Activated naive CD4-positive, alpha-beta T cell treated with anti-CD3 and anti-CD28 coated beads for 36 hours (primary cell): ENCODE measurements at places on chromosomes 2 and 18.

- no peak for DNase-seq
Observed at GRCh38 chr2:149185942-149186490, 144.4 kb upstream of the LYPD6 start.

DNA sequence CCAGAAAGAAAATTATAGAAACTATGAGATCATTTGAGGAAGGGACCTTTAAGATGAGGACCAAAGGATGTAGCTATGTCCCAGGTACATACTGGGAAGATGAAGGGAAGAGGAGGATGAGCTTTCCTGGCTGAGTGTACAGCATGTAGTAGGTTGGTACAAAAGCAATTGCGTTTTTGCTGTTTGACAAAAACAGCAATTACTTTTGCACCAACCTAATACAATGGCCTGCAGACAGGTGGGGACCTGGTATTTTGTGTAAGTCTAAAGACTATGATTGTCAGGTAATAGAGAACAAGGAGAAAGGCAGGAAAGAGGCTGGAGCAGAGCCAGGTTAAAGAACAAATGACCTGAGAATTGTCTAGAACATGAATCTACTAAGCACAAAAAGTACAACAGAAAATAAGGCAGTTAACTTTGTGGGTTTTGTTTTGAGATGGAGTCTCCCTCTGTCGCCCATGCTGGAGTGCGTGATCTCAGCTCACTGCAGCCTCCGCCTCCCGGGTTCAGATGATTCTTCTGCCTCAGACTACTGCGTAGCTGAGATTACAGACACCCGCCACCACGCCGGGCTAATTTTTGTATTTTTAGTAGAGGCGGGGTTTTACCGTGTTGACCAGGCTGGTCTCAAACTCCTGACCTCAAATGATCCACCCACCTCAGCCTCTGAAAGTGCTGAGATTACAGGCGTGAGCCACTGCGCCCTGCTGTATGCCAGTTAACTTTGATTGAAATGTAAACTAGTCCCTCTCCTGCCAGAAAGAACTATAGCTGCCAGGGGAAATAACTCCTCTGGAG, 3.2 kb upstream of the TGOLN2 start:
- DNase-seq, result no peak

- no peak for DNase-seq
Observed at GRCh38 chr2:222805591-222806304, 55.1 kb upstream of the ACSL3 start.

- DNase-seq, result no peak
Observed at GRCh38 chr2:71880846-71881610, 266.6 kb downstream of the CYP26B1 start.

GRCh38 chr2:133197156-133197555, 371.1 kb downstream of the NCKAP5 start:
- no peak for DNase-seq
